ENCODE measurements at places on chromosomes 1 and 21. TPM values are rescaled to one million over a fixed set of nuclear protein-coding genes. Genes with fewer than 3 reads are reported as not detected.

Gene LMX1A
- not detected for total RNA-seq

Gene BTBD19
- 0.56 TPM for total RNA-seq

Gene NBPF10
- total RNA-seq: 1.4 TPM

Gene TOE1
- total RNA-seq: 18.6 TPM

Gene SHE
- total RNA-seq: not detected

Gene SERPINC1
- not detected for total RNA-seq

Gene FAM110D
- not detected for total RNA-seq

DNA sequence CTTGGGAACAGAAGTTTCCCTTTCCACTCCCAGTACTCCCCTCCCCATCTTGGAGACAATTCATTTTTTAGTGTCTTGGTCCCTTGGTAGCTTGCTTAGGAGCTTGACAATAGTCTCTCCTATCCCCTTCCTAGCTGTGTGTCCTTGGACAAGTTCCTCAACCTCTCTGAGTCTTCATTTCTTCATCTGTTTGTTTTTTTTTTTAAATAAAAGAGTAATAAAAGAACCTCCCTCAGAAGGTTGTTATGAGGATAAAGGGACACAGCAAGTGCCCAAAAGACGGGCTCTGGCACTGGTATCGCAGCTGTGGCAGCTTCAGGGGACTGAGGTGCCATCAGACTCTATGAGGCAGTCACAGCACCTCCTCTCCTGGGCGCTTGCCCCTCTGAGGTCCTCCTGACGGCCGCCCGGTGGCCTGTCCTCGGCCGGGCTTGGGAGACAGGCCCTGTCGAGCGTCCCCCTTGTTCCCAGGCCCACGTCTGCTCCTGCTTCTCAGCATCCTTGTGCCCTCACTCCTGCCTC lies 689.2 kb downstream of the MATN1 start:
- H3K36me3 ChIP-seq: no peaks in the 10 kb centered on the region
- DNase-seq: no peak
- no peaks in the 10 kb centered on the region for H3K27me3 ChIP-seq
- no peak overlapping the region for H3K4me3 ChIP-seq
- no peak overlapping the region for H3K27ac ChIP-seq

GRCh38 chr21:45622416-45623097 lies 21.0 kb upstream of the PCBP3 start:
- no peak for DNase-seq
- H3K36me3 ChIP-seq: no peaks in the 10 kb centered on the region
- no peak overlapping the region for H3K27ac ChIP-seq

DNA sequence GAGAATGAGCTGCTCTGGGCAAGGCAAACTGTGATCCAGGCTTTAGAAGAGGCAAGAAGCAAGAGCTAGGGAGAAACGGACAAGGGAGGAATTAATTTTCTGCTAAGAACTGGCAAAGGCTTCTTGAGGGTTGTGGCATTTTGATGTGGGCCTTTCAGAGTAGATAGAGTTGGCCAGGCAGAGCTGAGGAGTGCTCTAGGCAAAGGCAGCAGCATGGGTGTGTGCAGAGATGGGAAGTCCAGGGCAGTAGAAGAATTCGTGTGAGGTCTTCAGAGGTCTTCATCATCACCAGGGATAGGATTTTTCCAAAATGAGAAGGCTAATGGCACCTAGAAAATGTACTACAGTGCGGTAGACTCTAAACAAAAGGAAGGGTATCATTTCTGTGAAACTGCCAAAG lies 237.8 kb downstream of the LTN1 start:
- peak overlapping the region; percentile 99 for H3K27ac ChIP-seq
- no peaks in the 10 kb centered on the region for H3K27me3 ChIP-seq
- H3K36me3 ChIP-seq: 0 out of 2 replicates have a peak, but pooled peaks cover 2% of the 10 kb centered on the region
- no peak for DNase-seq

DNA sequence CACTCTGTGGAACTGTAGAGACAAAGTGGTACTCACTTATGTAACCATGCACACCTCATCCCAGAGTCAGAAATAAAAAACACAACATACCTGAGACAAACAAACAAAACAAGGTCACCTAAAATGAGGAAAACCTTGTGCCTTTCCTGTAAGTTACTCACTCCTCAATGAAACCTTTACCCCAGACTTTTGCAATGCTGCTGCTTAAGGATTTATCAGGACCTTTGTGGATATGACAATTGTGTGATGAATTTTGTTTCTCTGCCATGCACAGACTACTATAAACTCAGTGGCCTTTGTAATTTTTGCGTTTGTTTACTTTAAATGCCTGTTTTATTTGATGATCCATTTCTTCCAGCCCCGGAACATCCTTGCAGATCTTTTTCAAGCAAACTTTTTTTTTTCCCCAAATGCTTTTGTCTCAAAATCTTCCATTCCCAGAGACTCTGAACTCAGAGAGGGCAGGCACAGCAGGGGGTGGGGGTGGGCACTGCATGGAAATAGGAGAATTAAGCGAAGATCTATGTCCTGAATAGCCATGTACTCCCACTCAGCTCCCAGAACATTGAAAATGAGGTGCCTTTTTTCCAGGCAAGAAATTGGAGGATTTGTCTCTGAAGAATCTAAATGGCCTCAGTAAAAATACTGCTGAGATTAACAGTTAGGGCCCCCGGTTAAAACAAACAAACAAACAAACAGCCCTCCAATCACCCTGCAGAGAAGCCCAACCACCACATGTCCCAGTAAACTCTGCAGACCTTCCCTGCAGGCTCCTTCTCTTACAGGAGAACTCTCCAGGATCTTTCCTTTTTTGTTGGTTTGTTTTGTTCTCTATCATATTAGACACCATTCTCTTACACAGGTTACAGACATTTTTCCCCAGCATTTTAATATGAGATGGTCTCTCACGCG lies 22.6 kb upstream of the SIM2 start:
- no peaks in the 10 kb centered on the region for H3K36me3 ChIP-seq
- no peaks in the 10 kb centered on the region for H3K4me1 ChIP-seq
- H3K4me3 ChIP-seq: no peak overlapping the region

Measured in IMR-90 (cell line).